ENCODE measurements at places on chromosomes 1 and 21. TPM values are rescaled to one million over a fixed set of nuclear protein-coding genes. Genes with fewer than 3 reads are reported as not detected.

GRCh38 chr1:43345120-43345519 is 7.5 kb downstream of the MPL start:
- H3K4me3 ChIP-seq = no peak overlapping the region
- peaks cover 22% of the 10 kb centered on the region for H3K4me1 ChIP-seq
- no peaks in the 10 kb centered on the region for H3K27me3 ChIP-seq

DNA sequence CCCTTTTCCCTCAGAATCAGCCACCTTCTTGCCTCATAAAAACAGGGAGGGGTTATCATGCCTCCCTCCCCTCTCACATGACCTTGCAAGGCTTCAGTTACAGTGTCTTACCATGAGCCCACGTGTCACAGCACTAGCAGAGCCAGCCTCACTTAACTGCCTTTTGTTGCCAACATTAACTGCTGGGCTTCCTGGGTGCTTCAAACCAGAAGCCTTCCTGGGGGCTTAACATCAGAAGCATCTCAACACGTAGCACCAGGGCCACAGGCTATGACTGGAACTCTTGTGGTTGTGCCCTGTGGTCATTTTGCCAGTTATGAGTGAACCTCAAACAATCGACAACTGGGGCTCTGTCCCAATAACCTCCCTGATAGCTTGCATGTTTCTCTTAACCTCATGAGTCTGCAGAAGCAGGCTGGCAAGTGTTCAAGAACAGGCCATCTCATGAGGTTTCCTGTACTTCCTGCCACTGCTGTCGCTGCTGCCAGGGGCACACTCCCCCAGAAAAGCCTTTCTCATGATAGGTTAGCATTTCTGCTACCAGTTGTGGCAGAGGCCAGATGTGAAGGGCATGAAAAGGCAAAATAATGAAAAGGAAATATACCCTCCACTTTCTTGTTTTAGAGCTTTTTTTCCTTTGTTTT is 132.2 kb downstream of the GLUL start:
- no peaks in the 10 kb centered on the region for H3K36me3 ChIP-seq
- H3K27ac ChIP-seq = peak overlapping the region; percentile 57
- DNase-seq = peak; percentile 67
- H3K4me3 ChIP-seq = no peak overlapping the region

- H3K27me3 ChIP-seq = peaks cover 28% of the 10 kb centered on the region
- H3K36me3 ChIP-seq = no peaks in the 10 kb centered on the region
- no peaks in the 10 kb centered on the region for H3K4me1 ChIP-seq
- no peak for DNase-seq
Observed at GRCh38 chr1:51898090-51898734, 19.7 kb upstream of the NRDC start.

Gene AKNAD1
- 1.3 TPM for total RNA-seq

Gene AQP10
- total RNA-seq = 0.47 TPM

GRCh38 chr21:28799926-28800325 is 192.8 kb downstream of the LTN1 start:
- H3K4me3 ChIP-seq = no peak overlapping the region
- no peaks in the 10 kb centered on the region for H3K36me3 ChIP-seq
- no peak for DNase-seq
- no peaks in the 10 kb centered on the region for H3K4me1 ChIP-seq
- no peaks in the 10 kb centered on the region for H3K27me3 ChIP-seq
- H3K27ac ChIP-seq = no peak overlapping the region

- H3K27me3 ChIP-seq = no peaks in the 10 kb centered on the region
- no peaks in the 10 kb centered on the region for H3K4me1 ChIP-seq
- H3K4me3 ChIP-seq = no peak overlapping the region
- H3K36me3 ChIP-seq = no peaks in the 10 kb centered on the region
- no peak for DNase-seq
Observed at GRCh38 chr1:106325600-106325999, 730.9 kb upstream of the PRMT6 start.

Gene PRAMEF7
- total RNA-seq = not detected

GRCh38 chr21:29332461-29333362 is 34.0 kb downstream of the BACH1 start:
- no peak overlapping the region for H3K4me3 ChIP-seq
- peaks cover 6% of the 10 kb centered on the region for H3K4me1 ChIP-seq
- no peak overlapping the region for H3K27ac ChIP-seq

Gene SLC1A7
- total RNA-seq = 0.68 TPM

- H3K27ac ChIP-seq = no peak overlapping the region
- H3K4me1 ChIP-seq = peaks cover 6% of the 10 kb centered on the region
- no peak for DNase-seq
- no peak overlapping the region for H3K4me3 ChIP-seq
- no peaks in the 10 kb centered on the region for H3K27me3 ChIP-seq
Observed at GRCh38 chr1:54304518-54304917, 101.7 kb downstream of the SSBP3 start.

GRCh38 chr1:24009406-24009805 is 29.3 kb upstream of the SRSF10 start:
- no peaks in the 10 kb centered on the region for H3K27me3 ChIP-seq
- H3K27ac ChIP-seq = no peak overlapping the region
- H3K4me1 ChIP-seq = peaks cover 3% of the 10 kb centered on the region
- H3K36me3 ChIP-seq = no peaks in the 10 kb centered on the region
- DNase-seq = no peak

DNA sequence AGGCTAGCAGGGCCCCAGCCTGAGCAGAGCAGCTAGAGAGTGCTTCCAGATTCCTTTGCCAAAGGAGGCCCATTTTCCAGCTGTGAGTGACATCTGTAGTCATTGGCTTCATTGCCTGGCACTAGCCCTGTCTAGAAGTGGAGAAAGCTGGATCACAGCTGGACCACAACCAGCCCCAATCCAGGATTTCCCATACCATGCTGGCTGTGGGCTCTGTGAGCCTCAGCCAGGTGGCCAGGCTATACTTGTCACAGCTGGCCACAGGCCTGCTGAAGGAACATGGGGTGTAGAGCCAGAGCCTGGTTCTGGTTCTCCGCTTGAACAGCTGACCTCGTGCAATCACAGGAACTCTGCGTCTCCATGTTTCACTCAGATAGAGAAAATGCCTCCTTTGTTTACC is 36.6 kb downstream of the RIMKLA start:
- no peaks in the 10 kb centered on the region for H3K36me3 ChIP-seq
- no peak for DNase-seq
- no peaks in the 10 kb centered on the region for H3K27me3 ChIP-seq
- peaks cover 14% of the 10 kb centered on the region for H3K4me1 ChIP-seq
- H3K27ac ChIP-seq = no peak overlapping the region

GRCh38 chr21:45926281-45926680 is 55.3 kb upstream of the COL6A1 start:
- no peak overlapping the region for H3K27ac ChIP-seq
- H3K4me3 ChIP-seq = no peak overlapping the region
- no peaks in the 10 kb centered on the region for H3K4me1 ChIP-seq
- no peak for DNase-seq
- H3K36me3 ChIP-seq = no peaks in the 10 kb centered on the region

- H3K4me1 ChIP-seq = peaks cover 3% of the 10 kb centered on the region
- peaks cover 96% of the 10 kb centered on the region for H3K36me3 ChIP-seq
- no peak overlapping the region for H3K27ac ChIP-seq
- H3K4me3 ChIP-seq = no peak overlapping the region
- DNase-seq = peak; percentile 54
- H3K27me3 ChIP-seq = no peaks in the 10 kb centered on the region
Observed at GRCh38 chr1:12275370-12275769, 45.5 kb downstream of the VPS13D start.

GRCh38 chr1:170661646-170662411 is 2.1 kb upstream of the PRRX1 start:
- H3K36me3 ChIP-seq = no peaks in the 10 kb centered on the region
- peaks cover 29% of the 10 kb centered on the region for H3K4me1 ChIP-seq
- H3K27ac ChIP-seq = peak overlapping the region; percentile 66
- peaks cover 79% of the 10 kb centered on the region for H3K27me3 ChIP-seq

Gene DCDC2B
- total RNA-seq = 3.2 TPM

Gene CLCA2
- 0.62 TPM for total RNA-seq

GRCh38 chr1:35894183-35894582 is 11.2 kb downstream of the AGO1 start:
- peaks cover 4% of the 10 kb centered on the region for H3K4me1 ChIP-seq
- no peak overlapping the region for H3K27ac ChIP-seq
- H3K27me3 ChIP-seq = no peaks in the 10 kb centered on the region
- peak; percentile 55 for DNase-seq
- H3K36me3 ChIP-seq = peaks cover 97% of the 10 kb centered on the region

Gene THEM4
- 15.0 TPM for total RNA-seq

Gene CD244
- 4.5 TPM for total RNA-seq

Gene PTPN7
- total RNA-seq = 8.5 TPM

Gene VANGL2
- total RNA-seq = 7.5 TPM

GRCh38 chr1:31381394-31382294 is 8.8 kb upstream of the FABP3 start:
- no peaks in the 10 kb centered on the region for H3K36me3 ChIP-seq
- no peak overlapping the region for H3K27ac ChIP-seq
- no peak overlapping the region for H3K4me3 ChIP-seq

DNA sequence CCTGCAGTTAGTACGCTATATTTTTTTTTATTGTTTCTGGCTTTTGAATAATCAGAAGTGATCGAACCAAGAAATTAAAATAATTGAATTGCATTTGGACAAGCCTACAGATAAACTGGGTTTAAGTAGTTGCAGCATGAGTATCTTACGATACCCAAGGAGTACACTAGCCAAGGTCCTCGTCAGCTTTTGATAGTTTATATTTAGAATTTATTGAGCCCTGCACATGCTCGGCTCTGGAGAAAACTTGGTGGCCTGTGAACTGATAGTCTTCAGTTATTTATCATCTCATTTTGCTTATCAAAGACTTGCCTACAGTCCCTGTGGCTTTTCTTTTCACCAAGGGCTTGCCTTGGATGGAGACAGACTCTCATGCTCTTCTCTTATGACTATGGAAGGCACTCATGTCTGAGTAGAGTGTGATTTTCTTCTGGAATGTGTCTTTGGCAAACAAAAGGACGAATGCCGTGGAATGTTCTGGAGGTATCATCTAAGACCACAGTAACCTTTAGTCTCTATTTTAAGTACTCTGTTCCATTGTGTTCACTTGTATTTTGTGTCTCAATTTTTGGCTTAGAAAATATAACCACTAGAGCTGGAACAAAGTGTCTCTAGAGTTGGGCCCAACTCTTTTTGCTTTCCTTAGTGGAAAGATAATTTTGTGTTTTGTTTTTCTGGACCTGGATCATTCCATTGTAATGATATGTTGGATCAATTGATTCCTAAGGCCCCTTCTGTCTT is 35.9 kb downstream of the BCL9 start:
- H3K4me3 ChIP-seq = no peak overlapping the region
- H3K4me1 ChIP-seq = peaks cover 9% of the 10 kb centered on the region
- no peak overlapping the region for H3K27ac ChIP-seq
- no peak for DNase-seq
- no peaks in the 10 kb centered on the region for H3K36me3 ChIP-seq

Gene NUDT4B
- total RNA-seq = not detected

DNA sequence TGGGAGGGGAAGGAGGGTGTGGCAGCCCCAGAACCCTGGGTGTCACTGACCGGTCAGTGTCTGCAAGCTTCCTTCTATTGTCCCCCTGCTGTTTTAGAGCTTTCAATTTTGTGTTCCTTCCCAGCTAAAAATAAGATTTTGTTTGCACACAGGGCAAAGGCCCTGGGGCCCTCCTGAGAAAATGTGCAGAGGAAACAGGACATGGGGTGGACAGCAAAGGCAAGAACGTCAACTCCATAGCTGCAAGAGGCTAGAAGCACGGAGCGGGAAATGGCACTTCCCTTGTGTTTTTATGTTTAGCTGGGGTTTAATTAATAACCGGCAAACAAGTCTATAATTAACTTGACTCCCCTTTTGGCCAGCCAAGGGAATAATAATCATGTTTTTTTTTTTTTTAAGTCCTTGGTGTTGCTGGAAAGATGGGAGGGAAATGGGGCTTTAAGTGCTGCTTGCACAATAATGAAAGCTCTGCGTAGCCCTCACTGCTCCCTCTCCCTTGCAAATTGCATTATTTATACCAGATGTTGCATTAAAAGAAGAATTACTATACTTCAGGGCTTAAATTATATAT is 261.4 kb upstream of the USP24 start:
- H3K4me1 ChIP-seq = peaks cover 21% of the 10 kb centered on the region
- no peak for DNase-seq
- H3K4me3 ChIP-seq = no peak overlapping the region
- no peak overlapping the region for H3K27ac ChIP-seq
- H3K27me3 ChIP-seq = no peaks in the 10 kb centered on the region

Gene ZNF683
- total RNA-seq = 1.2 TPM

Gene LYPD8
- total RNA-seq = not detected

Data from lower lobe of right lung (tissue), 2 donors.